Right lobe of liver (tissue), 6 donors: ENCODE measurements at places on chromosomes 3 and 15. TPM values are rescaled to one million over a fixed set of nuclear protein-coding genes. Genes with fewer than 3 reads are reported as not detected.

DNA sequence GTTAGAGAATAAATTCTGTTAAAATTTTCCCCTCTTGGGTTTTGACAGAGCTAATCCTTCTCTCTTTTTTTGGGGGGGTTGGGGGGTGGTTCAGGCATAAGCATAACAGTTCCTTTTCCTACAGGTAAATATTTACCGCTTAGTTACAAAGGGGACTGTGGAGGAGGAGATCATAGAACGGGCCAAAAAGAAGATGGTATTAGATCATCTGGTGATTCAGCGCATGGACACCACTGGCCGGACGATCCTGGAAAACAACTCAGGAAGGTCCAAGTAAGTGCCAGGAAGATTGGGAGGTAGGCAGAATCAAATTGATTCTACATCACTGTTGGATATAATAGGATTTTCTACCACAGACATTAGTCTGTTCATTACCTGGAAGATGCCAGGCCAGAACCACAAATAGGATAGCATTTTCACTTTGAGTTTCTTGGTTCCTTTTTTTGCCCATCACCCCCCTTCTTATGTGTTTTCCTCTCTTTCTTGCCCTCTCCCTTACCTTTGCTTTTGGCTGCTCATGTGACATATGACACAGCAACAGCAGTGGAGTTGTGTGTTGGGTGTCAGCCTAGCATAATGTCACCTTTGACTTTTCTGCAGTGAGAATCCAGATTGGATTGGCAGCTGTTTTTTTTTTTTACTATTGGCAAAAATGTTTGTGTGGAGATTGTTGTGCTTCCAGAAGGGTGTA, 79.0 kb downstream of the CHD2 start:
- no peak for DNase-seq

DNA sequence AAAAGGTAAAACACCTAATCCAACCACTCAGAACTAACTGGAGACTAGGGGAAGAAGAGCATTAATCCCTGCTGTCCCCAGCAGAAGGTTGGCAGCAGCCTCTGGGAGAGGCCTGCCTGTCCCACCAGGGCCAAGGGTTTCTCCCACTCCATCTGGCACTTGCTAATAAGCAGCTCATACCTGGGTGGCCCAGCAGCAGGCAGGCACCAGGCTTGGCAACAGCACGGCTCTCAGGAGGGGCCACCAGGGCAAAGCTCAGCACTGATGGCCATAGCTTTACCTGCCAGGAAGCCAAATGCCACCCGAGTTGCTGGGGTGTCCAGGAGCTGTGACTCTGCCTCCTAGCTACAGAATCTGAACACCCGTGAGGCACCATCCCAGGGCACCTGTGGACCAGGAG, 58.3 kb downstream of the BOC start:
- DNase-seq, result no peak

GRCh38 chr3:171615686-171616085, 155.5 kb upstream of the TNIK start:
- DNase-seq, result no peak

LINGO1 gene
- 0.39 TPM for total RNA-seq

DNA sequence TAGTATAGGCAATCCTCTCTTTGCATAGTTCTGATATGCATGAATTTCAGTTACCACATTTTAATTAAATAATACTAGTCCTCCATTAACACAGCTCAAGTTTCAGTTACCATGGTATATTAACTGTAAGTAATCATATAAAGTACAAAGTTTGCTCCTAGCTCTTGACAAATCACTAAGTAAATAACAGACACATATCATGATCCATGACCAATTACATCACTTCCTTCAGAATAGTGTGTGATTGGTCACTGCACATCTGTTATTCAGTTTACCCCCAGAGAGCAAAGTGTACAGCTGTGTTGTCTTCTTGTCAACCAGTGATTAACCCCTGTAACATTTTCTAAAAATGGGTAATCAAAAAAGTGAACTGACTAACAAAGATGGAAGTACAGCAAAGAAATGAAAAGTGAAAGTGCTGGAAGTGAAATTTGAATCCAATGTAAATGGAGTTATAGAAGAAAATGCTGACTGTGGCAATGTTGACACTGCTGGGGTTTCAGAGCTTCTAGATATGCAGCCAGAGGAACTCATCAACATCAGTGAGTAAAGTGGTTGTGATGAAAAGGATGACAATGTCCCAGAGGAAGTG, 30.2 kb upstream of the LEKR1 start:
- DNase-seq, result no peak

GRCh38 chr15:56715220-56715619, 18.1 kb downstream of the ZNF280D start:
- no peak for DNase-seq

CHAC1 gene
- 1.2 TPM for total RNA-seq

PRR20G gene
- not detected for total RNA-seq

DNA sequence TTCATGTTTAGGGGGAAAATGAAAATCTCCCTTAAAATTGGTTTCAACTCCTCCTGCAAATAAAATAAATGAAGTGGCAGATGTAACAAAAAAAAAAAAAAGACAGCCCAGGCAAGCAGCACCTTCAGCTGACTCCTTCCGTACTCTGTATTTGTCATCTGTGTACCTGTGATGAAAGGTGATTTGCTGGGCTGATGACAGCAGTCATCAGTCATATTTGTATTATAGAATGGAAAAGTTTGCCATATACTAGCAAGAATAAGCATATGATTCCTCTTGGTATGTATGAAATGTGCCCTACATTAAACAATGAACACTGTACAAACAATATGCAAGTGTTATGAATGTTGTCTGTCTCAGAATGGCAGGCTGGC, 44.1 kb upstream of the WWTR1 start:
- DNase-seq, result no peak

- DNase-seq, result no peak
Observed at GRCh38 chr15:76575679-76576078, 239.1 kb downstream of the ISL2 start.

SST gene
- total RNA-seq, result not detected
